Common myeloid progenitor, CD34-positive (primary cell): ENCODE measurements at places on chromosomes 13 and 19.

- DNase-seq, result no peak
Observed at GRCh38 chr13:99867535-99868257, 103.9 kb downstream of the ZIC5 start.

DNA sequence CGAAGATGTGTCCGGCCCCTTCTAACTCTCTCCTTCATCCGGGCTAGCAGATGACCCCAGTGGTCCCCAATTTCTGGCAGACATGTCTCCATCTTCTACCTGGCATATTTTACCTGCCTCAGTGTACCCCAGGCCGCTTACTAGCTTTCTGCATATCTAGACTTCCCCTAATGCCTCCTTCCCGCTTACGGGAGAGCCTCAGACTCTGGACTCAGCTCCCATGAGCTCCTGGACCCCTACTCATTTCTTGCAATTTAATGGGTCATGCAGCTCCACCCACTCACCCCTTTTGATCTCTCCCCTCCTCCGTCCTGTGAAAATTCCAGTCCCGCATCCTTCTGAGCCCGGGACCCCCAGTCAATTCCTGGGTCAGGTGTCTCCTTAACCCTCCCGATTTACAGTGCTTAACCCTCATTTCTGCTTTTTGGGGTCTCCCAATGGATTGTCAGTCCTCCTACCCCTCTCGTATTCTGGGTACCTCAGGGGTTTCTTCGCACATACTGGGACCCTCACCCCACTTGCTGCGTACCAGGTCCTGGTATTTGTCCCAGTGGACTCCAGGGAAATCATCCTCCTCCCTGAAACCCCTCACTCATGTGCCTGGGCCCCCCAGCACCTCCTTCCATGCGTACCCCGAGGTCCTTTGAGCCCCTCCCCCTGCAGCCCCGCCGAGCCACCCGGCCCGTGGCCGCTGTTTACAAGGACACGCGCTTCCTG, 500 bp upstream of the JUNB start:
- DNase-seq, result no peak

DNA sequence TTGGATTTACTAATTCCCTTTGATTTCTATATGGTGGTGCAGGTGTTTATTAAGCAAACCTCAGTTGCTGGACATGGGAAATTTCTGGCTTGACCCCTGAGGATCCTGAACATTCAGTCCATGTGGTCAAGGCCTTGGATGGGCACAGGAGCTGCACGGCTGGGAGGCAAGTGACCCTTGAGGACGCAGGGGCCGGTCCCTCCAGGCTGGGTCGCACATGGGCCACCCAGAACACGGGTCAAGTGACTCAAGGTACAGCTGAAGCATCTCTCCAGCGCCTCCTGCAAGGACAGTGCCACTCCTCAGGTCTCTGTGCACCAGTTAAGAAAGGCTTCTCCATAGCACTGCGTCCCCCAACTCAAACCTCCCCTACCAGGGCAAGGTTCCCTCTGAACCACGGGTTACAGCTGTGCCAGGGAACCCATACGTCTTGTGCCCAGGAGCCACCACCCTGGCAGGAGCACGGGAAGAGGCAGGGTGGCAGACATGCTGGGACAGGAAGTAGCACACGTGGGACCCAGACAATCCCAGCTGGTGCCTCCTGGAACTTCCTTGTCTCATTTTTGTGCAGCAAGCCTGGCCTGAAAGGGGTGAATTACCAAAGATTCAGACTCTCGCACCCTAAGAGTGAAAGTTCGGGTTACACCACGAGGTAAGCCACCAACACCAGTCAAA, 93.1 kb downstream of the SPACA7 start:
- DNase-seq, result no peak

DNA sequence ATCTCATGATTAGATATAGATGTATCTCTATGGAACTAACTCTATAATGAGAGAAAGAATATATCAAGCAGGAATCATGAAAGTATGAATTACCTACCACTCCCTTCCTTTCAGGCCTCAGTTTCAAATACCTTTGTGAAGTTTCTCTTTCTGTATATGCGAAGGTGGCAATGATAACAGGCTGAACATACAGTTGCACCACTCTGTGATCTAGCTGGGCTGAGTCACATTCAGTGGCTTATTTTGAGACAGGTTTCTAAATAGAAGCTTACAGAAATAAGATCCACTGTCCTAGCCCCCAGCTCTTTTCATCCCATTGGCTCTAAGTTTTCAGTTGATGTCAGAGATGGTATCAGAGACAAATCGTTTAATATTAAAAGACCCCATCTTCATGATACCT, 662.0 kb downstream of the SLITRK1 start:
- no peak for DNase-seq

GRCh38 chr13:60661521-60661920, 264.5 kb downstream of the TDRD3 start:
- no peak for DNase-seq

- DNase-seq, result no peak
Observed at GRCh38 chr19:17347361-17347760, 10.0 kb downstream of the GTPBP3 start.

- DNase-seq, result no peak
Observed at GRCh38 chr13:108444448-108444847, 174.9 kb downstream of the TNFSF13B start.

GRCh38 chr19:11555246-11555645, 3.8 kb downstream of the ELOF1 start:
- no peak for DNase-seq

GRCh38 chr19:58183817-58184215, 955 bp downstream of the ZNF274 start:
- peak; percentile 82 for DNase-seq

GRCh38 chr19:42113641-42114348, 18.5 kb downstream of the POU2F2 start:
- no peak for DNase-seq

GRCh38 chr13:47463726-47464125, 537.3 kb downstream of the SUCLA2 start:
- no peak for DNase-seq

DNA sequence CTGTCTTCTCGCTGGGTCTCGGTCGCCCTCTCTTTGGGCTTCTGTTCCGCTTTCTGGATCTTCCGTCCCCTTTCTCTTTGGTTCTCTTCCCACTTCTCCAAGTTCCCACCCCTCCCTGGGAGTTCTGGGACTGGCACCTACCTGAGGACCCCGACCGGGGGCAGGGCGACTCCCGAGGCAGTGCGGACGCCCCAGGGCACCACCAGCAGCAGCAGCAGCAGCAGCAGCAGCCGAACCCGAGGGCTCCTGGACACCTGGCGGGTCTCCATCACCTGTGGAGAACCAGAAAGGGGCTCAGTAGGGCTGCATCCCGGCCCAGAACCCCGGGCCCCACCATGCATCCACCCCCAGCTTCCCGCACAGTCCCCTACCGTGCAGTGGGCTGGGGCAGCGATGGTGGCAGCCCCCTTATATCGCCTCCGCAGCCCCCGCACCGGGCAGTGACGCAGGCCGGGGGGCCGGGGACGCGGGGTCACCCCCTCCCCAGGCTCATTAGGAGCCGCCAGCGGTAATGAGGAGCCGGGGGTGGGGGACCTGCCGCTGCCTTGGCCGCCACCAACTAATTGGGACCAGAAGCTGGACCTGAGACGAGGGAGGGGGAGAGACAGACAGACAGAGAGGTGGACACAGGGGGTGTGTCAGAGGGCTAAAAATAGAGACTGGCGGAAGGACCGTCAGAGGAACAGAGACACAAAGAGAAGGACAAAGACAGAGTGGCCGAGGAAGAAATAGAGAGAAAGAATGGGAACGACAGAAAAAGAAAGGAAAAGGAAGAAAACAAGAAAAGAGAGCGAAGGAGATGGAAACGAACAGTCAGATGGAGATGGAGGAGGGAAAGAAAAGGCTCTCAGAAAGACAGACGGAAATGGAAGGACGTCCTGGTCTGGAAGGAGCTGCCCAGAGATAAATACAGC, at the start of gene PTH2:
PTH2 (minus strand) TSS at position 371 of the 914 bp plus-strand sequence; CDS start at position 269, 102 bp downstream.
- no peak for DNase-seq

GRCh38 chr19:926589-927350, 935 bp downstream of the ARID3A start:
- DNase-seq, result no peak

DNA sequence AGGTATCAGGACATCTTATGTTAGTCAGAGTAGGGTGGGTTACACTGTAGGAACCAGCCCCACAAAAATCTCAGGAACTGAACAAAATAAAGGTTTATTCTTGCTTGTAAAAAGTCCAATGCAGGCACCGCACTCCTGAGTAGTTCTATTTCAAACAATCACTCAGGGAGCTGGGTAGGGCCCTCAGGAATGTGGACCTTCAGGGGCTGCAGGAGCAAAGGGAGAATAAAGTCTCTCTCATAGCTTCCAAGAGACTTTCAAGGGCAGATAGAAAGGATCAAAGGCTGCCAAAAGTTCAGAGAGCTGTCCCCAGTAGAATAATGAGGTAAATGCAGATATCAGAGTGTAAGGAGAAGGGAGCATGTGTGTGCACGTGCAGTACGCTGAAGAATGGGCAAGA, 49.4 kb downstream of the RUBCNL start:
- DNase-seq, result no peak

DNA sequence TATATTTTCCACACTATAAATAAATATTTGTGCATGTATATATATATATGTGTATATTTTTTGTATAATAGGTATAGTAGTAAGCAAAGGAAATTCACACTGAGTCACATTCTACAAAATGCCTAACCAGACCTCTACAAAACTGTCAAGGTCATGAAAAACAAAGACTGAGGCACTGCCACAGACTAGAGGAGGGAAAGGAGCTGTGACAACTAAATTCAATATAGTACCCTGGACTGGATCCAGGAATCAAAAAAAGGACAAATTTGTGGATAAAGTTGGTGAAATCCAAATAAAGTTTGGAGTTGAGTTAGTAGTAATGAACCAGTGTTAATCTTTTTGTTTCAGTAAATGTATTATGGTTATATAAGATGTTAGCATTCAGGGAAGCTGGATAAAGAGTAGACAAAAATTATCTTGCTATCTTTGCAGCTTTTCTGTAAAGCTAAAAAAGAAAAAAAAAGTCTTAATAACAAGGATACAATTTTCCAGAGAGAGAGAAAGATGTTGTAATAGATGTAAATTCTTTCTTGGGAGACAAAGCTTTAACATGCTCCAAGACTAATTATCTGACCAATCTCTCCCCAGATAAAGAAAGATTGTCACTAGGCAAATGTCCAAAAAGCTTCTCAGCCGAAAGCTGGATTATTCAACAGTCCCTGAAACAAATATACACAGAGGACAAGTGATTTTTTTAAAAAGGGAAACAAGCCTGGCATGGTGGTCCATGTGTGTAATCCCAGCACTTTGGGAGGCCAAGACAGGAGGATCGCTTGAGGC, 19.1 kb downstream of the SYDE1 start:
- no peak for DNase-seq

GRCh38 chr13:107493266-107493665, 722.1 kb downstream of the LIG4 start:
- DNase-seq, result no peak

DNA sequence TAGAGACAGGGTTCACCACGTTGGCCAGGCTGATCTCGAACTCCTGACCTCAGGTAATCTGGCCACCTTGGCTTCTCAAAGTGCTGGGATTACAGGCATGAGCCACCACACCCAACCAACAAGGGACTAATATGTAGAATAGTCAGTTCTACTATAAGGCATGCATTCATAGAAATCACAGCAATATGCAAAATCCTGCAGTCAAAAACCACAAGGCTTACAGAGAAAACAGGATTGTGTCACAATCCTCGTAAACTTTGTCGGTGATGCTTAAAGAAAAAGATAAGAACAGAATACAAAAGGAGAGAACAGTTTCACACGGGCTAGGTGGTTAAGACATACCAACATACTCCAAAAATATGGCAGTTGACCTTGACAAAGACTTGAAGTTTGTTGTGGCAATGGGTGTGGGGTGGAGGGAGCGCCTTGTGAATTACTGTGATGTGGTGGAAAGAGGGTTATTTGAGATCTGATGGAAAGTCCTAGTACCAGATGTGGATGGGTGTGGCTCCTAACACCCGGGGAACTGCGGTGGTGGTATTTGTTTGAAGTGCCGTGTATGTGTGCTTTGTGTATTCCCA, 12.4 kb downstream of the NOSIP start:
- DNase-seq, result no peak

DNA sequence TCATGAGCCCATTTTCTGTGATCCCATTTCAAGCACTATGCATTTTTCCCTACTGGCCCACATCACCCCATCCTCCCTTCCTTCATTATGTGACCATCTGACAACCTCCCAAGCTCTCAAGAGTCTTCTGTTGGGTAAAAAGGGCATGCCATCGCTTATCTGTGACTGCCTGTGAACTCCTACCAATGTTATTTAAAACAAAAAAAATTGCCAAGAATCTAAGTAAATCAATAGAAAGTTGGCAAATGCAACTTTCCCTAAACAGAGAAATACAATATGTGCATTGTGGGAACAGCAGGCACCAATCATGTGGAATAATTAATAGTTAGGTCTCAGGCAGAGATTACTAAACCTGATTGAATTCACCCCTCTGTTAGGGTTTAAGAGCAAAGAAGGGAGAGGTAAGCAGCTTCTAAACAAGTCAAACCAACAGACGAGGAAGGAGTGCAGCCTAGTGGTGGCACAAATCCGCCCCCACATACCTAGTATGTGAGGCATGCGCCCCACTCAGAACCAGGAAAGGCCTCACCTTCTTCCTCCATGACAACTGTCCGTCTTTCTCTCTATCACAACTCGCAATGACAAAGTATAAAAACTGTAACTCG, 29.8 kb downstream of the DZIP1 start:
- no peak for DNase-seq

GRCh38 chr19:49152119-49152550, 3.1 kb downstream of the HRC start:
- no peak for DNase-seq

DNA sequence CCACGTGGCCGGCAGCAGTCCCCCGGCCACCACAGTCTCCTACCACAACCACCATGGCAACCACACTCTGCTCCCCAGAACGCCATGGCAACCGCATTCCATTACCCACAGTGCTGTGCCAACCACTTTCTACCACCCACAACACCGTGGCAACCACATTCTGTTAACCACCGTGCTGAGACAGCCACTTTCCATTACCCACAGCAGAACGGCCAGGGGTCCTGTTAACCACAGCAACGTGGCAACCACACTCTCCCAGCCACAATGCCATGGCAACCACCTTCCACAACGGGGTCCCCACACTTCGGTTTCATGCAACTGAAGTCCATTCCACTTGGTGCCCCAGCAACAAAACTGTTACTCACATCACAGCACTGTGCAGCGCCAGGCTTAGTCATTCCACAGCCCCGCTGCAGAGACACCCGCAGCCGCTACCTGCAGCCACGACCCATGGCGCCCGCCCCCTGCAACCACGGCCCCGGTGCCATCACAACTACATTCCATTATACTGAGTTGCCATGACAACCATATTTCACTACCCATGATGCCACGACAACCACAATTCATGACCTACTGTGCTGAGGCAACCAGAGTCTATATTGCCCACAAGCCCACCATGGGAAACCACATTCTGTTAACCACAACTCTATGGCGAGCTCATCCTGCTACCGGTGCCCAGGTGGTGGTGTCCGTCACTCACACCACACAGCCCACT, 10.0 kb downstream of the DPF1 start:
- DNase-seq, result peak; percentile 99

DNA sequence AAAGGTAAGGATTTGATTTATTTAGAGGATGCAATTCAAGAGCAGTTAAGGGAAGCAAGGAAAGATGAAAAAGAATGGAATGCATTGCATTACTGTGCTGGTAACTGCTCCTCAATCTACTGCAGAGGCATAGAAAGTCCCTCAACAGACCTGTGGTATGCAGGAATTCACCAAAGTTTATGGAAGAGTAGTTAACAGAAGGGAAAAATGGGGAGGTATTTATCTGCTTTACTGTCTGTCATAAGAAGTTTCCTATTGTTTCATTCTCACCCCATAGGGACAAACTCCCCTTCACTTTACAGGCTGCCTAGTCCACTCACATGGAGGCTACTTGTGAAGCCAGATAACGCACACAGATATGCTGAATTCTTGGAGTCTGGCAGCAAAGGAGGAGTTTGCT, 354.9 kb upstream of the SPRY2 start:
- no peak for DNase-seq
